ENCODE measurements at places on chromosomes 6 and 20.

DNA sequence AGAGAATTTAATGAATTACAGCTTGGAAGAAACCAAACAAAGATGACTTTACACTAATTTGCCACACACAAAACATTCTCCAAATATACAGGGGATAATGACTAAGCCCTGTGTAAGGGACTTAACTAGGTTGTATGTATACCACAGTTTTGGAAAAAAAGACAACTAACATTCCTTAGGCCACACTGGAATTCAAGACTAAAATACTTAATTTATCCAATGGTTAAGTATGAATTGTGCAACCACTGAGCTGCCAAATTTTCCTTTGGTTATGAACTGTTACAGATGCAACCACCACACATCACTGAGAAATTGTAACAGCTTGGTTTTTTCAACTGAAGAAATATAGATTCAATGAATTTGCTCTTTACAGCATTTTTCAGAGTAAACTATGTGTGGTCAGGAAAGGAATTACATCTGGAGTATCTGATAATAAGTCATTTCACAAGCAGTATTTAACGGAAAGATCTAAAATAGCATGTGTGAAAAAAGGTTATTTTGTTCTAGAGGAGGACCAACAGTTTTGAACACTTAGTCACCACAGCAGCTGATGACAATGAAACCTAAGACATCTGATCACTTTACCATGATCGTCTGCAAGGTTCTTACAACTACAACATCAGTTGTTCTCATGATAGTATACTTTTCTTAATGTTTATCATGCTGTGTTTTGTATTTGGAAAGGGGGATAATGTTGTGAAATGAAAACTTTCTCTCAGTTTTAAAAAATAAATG, 318.8 kb downstream of the BCKDHB start:
- no peak for DNase-seq

- no peak for DNase-seq
Measured at GRCh38 chr6:71153755-71154325, 134.8 kb upstream of the OGFRL1 start.

- no peak for DNase-seq
Measured at GRCh38 chr20:39290575-39290974, 328.4 kb downstream of the DHX35 start.

DNA sequence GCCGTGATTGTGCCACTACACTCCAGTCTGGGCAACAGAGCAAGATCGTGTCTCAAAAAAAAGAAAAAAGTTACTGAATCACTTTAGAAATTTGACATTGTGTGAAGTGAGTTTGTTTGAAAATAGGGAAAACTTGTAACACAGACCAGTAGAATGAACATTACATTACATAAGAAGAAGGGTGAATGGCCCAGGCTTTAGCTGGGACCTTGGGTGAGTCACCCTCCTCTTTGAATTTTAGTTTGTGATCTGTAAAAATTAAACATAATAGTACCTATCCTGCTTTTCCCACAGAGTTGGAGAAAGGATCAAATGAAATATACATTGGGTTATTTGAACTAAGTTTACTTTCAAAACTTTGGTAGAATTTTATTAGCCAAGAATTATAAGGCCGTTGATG, 56.3 kb downstream of the KCNS1 start:
- DNase-seq: no peak

- no peak for DNase-seq
Measured at GRCh38 chr6:80550281-80550680, 443.8 kb downstream of the BCKDHB start.

GRCh38 chr20:32908334-32909292, 49.9 kb downstream of the EFCAB8 start:
- DNase-seq: no peak

GRCh38 chr6:32195652-32195901, 3.1 kb upstream of the GPSM3 start:
- DNase-seq: peak; percentile 100

- no peak for DNase-seq
Measured at GRCh38 chr6:35453236-35453635, 1.1 kb downstream of the FANCE start.

GRCh38 chr6:41846666-41847237, 48.4 kb downstream of the USP49 start:
- DNase-seq: peak; percentile 30

DNA sequence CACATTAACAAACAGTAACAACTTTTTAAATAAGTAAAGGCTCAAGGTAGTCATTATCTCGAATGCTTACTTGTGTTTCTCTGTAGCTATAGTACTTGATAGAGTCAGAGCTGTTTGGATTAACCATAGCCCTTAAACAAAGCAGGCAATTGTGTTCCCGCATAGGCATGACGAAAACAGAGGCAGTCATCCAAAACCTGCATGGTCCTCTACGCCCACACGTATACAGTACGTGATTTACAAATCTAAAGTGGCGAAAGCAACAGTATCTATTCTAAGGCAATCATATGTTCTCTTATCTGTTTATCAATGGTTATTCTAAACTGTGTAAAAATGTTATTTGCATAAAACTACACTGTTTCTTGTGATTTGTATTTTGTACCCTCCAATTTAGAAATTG, 31.8 kb downstream of the HFE start:
- DNase-seq: no peak

DNA sequence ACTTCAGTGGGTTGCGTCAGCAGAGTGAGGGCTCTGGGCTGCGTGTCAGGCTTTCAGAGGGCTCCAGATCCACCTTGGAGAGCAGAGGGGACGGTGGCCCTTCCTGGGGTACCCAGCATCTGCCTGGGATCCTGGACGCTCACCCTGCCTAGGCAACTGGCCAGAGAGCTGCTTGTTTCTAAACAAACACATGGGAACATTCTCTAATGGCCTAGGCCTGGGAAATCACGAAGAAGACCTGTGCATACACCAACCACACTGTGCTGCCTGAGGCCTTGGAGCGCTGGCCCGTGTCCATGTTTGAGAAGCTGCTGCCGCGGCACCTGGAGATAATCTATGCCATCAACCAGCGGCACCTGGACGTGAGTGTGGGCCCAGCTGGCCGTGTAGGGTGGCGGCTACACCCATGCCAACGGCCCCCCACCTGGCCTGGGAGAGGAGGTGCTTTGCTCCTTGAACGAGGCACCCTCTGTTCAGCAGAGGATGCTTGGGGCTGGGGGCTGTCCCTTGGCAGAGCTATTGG, 32.2 kb downstream of the PYGB start:
- no peak for DNase-seq

DNA sequence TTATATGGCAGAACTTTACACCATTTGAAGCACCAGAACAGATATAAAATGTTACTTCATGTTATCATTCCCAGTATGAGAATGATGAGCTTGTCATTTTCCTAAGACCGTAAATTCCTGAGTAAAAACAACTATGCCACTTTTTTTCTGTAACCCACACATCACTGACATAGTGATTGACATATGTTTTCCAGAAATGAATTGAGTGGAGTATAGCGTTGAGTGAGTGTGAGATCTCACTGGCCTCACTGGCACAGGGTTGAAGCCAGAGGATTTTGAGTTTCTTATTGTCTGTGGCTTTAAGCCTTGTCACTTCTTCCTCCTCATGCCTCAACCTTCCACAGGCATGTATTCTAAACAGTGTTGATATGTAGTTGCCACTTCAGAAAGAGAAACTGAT, 62.3 kb downstream of the PDE7B start:
- DNase-seq: no peak

GRCh38 chr6:154758125-154758524, 24.9 kb downstream of the SCAF8 start:
- no peak for DNase-seq

- DNase-seq: no peak
Measured at GRCh38 chr20:38833154-38833856, 27.8 kb downstream of the PPP1R16B start.

DNA sequence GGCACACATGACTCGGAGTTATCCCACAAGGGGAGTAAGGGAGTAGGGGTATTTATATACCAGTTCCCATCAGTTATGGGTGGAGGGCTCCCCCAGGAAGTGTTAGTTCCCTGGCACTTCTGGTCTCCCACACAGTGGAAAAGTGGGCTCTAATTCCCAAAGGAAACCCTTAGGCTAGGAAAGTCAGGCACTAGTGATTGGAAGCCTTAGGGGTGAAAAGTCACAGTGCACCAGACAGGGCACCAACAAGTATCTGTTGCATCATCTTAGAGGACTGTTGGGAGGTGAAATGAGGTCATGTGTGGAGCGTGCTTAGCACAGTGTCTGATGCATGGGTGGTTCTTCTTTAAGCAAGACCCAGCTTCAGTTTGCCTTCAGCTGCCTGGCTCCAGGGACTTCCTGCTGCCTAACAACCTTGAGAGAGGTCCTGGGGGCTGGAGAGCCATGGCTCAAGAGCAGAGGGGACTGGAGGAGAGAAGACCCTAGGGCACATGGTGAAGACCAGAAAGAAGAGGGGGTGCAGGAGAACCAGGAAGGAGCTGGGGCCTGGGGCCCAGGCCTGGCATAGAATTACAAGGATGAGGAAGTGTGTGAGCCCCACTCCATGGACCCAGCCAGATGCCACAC, 7.5 kb upstream of the FOXP4 start:
- DNase-seq: no peak

DNA sequence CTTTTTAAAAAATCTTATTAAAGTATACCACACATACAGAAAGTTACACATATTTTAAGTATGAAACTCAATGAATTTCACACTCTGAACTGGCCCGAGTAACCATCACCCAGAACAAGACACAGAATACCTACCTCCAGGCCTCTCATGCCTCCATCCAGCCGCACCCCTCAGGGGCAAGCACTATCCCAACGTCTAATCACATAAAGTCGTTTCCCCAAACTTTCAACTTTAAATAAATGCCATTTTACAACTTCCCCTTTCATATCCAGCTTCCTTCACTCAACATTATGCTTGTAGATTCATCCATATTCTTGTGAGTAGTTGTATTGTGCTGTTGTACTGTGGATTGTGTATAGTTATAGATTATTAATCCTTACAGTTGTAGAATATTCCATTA, 539.1 kb downstream of the CD83 start:
- DNase-seq: no peak

DNA sequence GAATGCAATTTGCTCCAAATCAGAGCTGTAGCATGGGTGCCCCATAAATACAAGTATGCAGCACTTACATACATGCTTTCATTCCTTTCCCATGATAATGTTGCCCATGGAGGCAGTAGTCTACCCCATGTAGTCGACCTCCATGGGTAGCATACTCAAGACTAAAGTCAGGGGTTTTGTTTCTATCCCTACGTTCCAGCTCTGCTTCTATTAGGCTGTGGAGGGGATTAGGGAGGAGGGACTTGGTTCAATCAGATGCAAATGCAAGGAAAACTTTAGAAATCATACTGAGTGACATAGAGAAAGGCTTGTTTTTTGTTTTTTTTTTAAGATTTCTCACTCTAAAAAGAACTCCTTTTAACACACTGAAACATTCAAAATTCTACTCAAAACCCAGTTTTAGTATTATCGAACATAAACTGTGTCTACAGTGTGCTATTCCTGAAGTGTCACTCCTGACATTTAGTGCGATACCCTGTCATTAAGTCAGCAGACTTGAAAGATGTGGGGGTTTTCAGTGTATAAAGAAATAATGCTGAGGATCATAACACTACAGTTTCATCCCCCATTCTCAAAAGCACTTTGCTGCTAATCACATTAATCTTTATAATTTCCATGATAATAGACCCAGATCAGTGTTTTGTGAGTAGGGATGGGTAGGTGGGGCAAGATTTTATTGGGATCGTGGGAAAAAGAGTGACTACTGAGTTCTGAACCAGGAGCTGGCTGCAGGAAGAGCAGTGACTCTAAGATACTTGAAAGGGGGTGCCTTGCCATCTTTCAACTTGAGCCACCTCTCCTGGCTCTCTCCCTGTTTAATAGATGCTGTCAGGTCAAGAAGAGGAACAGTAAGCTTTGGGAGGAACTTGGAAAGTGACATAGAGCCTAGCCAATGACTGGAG, 40.4 kb upstream of the SCML4 start:
- DNase-seq: no peak

- no peak for DNase-seq
Measured at GRCh38 chr6:53124131-53124800, 24.4 kb downstream of the GCM1 start.

DNA sequence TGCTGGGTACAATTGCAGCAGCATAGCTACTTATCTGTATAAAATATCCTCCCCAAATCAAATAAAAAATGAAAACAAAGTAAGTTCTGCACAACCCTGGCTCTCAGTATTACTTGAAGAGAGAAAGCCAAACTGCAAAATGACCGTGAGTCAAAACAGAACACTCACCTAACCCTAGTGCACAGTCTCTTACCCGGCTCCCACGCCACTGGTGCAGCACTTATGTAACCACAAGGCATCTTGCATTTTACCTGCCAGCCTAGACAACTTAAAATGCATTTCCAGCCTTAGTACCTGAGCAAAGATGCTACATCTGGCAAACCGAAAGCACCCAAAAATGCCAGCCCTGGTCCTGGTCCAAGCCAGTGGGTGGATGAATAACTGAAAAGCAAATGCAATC, 12.4 kb upstream of the SIRPB1 start:
- no peak for DNase-seq

GRCh38 chr6:148628251-148628650, 118.6 kb upstream of the UST start:
- DNase-seq: no peak

DNA sequence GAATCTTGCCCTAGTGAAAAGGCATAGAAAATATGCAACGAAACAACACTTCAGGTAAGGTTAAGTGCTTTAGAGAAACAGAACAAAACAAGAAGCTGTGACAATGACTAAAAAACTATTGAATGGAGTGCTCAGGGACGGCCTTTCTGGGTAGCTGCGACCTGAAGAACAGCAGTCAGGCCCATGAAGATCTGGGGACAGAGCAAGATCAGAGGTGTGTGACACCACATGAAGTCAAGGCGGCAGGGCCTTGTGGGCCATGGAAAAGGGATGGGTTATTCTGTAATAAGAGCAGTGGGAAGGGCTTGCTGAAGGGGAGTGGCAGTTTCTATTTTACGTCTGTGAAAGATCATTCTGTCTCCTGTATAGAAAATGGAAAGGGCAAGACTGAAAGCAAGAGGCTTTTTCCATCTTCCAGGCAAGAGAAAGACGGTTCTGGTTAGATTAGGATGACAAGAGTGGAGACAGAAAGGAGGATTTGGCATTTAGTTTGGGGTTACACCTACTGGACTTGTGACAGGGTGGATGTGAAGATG, 5.1 kb downstream of the UBE2V1 start:
- DNase-seq: no peak

GRCh38 chr6:66568271-66568670, 861.2 kb upstream of the EYS start:
- no peak for DNase-seq

- no peak for DNase-seq
Measured at GRCh38 chr20:43969501-43970182, 55.0 kb downstream of the TOX2 start.

DNA sequence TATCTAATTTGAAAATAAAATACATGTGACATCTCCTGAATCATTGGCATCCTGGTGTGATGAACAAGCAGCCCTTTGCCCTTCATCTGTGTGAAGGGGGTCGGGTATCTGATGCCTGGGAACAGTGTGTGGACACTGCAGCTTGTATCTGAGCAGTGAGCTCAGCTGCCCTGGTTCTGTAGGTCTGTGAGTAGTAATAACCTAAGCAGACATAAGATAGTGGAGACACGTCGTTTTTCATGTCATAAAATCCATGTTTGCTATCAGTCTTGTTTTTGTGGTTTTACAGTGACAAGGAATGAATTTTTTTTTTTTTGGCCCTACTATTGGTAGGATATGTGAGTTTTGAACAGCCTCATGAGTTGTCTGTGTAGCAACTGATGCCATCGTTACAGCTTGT, 133.0 kb downstream of the JARID2 start:
- DNase-seq: no peak
